NCI-H1048 (cell line): ENCODE measurements at places on chromosomes 13 and 19.

DNA sequence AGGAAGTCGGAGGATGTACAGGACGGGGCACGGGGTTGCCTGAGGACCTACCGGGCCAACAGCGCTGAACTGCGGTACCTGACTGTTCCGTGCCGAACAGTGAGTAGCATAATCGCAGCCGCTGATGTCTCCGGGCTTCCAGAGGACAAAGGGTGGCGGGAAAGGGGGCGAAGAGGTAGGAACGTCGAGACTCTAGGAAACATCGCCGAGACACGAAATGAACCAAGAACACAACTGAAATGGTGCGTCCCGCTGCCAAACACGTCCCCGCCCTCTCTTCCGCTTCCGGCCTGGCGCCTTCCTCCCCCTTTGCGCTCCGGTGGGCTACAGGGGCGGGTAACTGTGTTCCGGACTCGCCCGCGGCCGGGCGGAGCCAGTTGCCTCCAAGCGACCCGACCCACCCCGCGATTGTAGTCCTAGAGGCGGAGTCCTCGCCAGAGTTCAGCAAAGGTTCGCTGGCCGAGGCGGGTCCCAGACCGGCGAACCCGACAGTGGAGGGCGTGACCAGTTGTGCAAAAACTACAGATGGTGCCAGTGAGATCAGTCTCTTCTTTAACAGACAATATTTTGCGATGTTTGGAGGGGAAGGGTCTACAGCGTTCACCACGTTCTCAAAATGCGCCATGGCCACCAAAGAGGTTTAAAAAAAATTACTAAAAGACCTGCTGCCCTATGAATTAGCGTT lies at the start of gene MRPS31:
Gene MRPS31 (minus strand): TSS at position 257 of the 685 bp plus-strand sequence. CDS start 54 bp downstream, at position 203.
- DNase-seq: peak; percentile 43

DNA sequence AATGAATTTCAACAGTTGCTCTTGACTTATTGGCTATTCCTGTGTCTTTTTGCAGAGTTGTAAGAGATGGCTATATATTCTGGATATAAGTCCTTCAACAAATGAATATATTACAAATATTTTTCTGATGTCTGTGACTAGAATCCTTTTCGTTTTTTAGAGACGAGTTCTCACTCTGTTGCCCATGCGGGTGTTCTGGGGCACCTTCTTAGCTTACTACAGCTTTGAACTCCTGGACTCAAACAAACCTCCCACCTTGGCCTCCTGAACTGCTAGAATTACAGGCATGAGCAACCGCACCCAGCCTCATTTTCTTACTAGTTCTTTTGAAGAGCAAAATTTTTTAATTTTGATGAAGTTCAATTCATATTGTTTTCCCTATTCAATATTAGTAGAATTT lies 287.8 kb downstream of the LIG4 start:
- no peak for DNase-seq

- no peak for DNase-seq
Measured at GRCh38 chr13:76239031-76239680, 603.0 kb downstream of the LMO7 start.

DNA sequence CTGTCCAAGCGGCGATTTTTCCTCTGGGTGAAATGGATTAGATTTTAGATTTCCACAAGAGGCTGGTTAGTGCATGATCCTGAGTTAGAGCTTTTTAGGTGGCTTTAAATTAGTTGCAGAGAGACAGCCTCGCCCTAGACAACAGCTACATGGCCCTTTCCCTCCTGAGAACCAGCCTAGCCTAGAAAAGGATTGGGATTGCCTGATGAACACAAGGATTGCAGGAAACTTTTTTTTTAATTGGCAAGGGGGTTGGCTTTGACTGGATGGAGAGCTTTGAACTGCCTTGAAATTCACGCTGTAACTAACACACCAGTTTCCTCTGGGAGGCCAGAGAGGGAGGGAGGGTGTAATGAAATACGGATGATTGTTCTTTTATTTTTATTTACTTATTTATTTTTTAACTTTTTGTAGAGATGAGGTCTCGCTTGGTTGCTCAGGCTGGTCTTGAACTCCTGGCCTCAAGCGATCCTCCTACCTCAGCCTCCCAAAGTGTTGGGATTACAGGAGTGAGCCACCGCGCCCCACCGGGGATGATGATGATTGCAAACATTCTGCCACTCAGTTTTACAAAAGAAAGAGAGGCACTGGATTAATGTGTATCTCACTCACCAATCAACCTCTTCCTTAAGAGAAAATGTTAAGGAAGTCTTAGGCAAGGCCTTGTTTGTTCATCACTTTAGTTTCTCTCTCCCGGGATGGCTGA lies 1.9 kb downstream of the LDLR start:
- DNase-seq: no peak

DNA sequence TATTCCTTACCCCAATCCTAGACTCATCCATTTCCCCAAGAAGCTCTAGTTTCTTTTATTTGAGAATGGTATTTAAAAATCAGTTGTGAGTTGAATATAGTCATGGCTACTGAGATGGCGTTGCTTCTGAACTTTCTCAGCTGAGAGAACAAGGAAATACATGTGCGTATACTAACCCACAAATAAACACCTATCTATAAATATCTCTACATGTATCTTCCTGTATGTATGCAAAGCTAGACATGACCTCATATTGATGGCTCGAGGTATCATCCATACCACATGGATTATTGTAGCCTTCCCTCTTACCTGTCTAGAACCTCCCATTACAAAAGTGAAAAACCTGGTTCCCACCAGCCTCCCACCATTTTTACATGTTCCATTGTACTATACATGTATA lies 141.0 kb downstream of the UFM1 start:
- no peak for DNase-seq

DNA sequence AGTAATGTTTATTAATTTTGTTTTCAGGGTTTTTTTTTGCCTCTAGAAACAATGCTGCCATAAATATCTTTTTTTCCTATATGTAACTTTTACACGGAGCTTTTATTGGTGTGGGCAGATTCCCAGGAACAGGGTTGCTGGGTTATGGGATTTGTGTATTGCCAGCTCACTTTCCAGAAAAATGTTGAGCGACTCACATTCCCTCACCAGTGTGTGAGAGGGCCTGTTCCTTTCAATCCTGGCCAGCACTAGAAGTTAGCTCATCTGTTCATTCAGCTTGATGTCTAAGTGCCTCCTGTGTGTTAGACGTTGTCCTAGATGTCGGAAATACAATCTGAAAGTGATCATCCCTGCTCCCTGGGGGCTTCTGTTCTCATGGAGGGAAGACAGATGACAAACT lies 2.6 kb downstream of the ZNF71 start:
- DNase-seq: no peak

DNA sequence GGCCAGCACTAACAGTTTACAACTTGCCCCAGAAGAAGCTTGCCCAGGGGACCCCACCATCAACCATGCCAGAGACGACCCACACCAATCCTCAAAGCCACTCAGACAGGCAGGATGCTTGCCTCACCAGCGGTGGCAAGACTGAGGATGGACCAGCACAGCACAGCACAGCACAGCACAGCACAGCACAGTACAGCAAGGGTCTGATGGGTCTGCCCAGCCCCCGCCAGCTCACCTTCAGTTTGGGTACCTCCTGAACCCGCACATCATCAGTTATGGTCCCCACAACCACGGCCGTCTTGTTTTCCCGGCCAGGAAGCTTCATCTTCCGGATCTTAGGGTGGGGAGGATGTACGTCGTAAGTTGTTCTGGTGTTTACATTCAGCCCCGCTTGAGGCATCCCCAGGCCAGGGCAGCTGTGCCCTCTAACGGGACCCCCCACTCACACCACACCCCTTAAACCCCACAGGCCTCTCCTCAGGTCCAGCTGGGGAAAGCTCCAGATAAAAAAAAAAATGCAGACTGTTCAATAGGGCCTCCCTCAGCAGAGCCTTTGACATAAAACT lies 1.7 kb upstream of the FAM83E start:
- DNase-seq: no peak

- DNase-seq: peak; percentile 97
Measured at GRCh38 chr19:40716482-40717324, at the start of the genes COQ8B and ITPKC. COQ8B (minus strand) TSS chr19:40716886; CDS start chr19:40714632, 2,254 bp downstream. ITPKC (plus strand) TSS chr19:40717112; CDS start chr19:40717136, 24 bp downstream.
